ENCODE measurements at places on chromosomes 12 and 14. TPM values are rescaled to one million over a fixed set of nuclear protein-coding genes. Genes with fewer than 3 reads are reported as not detected.

SERPINA10 gene
- total RNA-seq: not detected

GPR84 gene
- not detected for total RNA-seq

PPP4R4 gene
- 0.78 TPM for total RNA-seq

TAPBPL gene
- 2.8 TPM for total RNA-seq

ACOT4 gene
- 0.42 TPM for total RNA-seq

CLEC4D gene
- total RNA-seq: 0.56 TPM

KCNMB4 gene
- total RNA-seq: 22.4 TPM

CAPZA3 gene
- total RNA-seq: not detected

- no peak for DNase-seq
Measured at GRCh38 chr12:117067016-117067415, 32.2 kb downstream of the TESC start.

- no peak for DNase-seq
Measured at GRCh38 chr12:62098132-62098531, 162.1 kb upstream of the USP15 start.

- DNase-seq: no peak
Measured at GRCh38 chr14:65219353-65219752, 117.0 kb upstream of the MAX start.

GRCh38 chr12:45680362-45680761, 49.1 kb upstream of the ARID2 start:
- no peak for DNase-seq

GRCh38 chr14:32134448-32135097, 57.5 kb downstream of the ARHGAP5 start:
- peak; percentile 7 for DNase-seq

- DNase-seq: no peak
Measured at GRCh38 chr14:96723946-96724345, 73.2 kb upstream of the VRK1 start.

DNA sequence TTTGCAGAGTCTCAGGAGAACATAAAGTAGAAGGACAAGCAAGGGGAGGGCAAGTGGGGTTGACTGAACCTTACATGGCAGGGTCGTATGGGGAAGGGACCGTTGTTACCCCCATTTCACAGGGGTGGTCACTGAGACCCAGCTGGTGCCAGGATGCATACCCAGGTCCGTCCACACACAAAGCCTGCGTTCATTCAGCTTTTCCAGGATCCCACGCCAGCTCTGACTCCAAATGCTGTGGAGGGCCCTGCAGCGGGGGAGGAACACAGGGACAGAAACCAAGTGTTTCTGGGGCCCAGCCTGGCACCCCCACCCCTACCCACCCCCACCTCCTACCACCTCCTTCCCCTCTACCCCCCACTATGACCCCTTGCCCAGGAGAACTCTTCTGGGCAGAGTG, 16.5 kb upstream of the CHGA start:
- no peak for DNase-seq

GRCh38 chr14:91205459-91205858, 39.0 kb downstream of the GPR68 start:
- no peak for DNase-seq

GRCh38 chr14:93686268-93686667, 102.0 kb downstream of the PRIMA1 start:
- no peak for DNase-seq

DNA sequence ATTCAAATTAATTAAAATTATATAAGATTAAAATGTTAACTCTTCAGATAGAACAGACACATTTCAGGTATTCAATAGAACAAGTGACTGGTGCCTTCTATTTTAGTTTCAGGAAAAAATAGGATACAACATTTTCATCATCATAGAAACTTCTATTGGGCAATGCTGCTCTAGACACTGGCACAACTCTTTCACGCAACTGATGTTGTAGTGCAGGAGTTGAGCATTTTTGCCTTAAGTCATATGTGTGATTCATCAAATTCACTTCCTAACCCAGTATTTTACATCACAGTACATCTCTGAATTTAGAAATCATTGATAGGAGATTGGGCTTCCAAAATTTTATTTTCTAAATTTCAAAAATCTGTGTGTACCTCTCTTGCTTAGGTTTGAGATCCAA, 215.4 kb upstream of the DIO2 start:
- DNase-seq: no peak

DNA sequence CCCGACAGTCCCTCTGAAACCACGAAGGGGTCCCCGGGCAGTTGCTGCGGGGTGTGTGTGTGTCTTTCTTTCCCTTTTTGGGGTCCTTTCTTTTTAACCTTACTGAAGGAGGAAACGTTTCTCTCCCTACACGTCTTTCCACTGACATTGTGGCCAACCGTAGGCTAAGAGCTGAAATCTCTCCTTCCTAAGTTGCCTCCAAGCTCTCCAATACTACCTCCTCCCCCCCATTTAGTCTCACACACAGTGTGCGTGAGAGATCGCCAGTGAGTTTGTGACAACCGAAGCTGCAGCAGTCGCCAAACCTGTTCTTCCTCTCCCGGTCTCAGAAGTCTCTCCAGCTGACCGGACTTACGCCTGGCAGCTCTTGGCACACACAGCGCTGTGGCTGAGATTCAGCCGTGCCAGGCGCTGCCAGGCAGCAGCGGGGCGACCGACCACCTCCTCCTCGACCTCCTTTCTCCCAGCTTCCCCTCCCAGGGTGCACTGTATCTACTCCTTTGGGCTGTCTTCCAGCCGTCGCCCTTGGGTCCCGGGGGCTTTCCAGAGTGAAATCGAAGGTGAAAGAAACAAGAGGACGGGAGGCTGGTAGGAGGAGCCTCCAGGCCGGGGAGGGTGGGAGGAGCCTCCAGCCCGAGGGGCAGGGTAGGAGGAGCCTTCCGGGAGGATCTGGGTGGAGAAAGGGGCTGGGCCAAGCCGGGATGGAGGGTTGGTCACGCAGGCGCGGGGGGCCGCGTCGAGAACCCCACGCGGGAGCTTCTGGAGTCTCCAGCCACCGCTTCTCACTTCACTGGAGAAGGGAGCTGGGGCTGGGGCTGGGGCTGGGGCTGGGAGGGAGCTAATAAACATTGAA, at the start of gene TMTC2:
TSS of gene TMTC2 (plus strand) at position 739 of the 853 bp plus-strand sequence.
- peak; percentile 94 for DNase-seq

DNA sequence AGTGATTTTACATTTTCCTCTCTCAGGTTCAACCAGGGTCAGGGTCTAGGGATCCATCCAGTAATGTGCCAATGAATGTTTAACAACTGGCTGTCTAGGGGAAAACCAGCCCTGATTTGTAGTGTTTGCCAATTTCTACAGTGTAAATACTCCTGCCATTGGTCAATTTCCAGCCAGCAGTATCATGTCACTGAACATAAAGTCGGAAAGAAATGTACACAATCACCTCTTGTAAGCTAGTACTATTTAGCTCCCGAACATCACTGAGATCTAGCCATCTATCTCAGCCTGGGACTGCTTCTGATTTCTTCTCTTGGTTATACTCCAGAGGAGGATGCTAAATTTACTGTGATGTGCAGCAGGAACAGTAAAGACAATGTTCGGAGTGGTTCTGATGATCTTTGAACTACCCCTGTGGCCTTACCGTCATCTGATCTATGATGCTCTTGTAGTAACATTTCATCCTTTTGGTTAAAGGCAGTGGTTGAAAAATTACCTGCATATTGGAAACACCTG, 36.7 kb upstream of the EGLN3 start:
- DNase-seq: no peak

DNA sequence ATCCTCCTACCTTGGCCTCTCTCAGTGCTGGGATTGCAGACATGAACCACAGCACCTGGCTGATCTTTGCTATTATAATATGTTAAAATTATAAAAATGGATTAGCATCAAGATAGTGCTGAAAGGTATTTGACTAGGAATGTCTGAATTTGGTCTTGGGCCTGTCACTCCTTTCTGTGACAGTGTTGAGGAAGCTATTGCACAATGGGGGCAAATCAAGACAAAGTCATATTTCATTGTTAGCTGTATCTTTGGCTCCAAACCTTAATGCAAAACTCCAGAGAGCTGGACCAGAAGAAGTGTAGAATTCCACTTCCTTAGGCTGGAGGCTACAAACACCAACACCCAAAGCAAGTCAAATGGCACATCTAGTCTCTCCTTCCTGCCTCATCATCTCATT, 42.2 kb downstream of the ZCRB1 start:
- no peak for DNase-seq

DNA sequence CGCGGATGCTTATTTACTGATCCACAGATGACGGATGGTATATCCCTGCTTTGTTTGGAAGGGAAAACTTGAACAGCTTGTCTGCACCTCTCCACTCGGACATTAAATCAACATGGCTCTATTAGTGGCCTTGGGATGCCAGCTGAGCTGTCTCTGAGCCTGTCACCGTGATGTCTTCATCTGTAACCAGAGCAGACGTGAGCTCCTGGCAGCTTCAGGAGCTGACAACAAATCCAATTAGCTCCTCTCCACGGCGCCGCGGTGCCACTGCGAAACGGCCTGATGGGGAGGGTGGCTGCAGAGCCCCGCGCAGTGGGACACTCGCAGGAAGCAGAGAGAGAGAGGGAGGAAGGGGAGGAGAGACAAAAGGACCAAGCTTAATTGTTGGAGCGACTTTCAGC, 112.3 kb downstream of the PAPOLA start:
- no peak for DNase-seq

GRCh38 chr14:44565968-44566367, 58.9 kb upstream of the FSCB start:
- DNase-seq: no peak

DNA sequence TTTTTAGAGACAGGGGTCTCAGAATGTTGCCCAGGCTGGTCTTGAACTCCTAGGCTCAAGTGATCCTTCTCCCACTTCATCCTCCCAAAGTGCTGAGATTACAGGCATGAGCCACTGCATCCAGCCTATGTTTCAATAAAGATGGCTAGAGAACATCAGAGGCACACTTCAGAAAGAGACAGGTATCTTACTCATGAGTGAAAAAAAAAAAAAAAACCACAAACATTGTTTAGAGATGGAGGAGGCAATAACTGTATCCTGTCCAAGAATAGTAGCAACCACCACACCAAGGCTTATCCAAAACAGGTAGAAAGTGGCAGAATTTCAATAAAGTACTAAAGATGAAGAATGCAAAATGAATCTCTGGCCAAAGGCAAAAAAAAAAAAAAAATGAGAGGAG, 30.3 kb downstream of the EEA1 start:
- DNase-seq: peak; percentile 12

DNA sequence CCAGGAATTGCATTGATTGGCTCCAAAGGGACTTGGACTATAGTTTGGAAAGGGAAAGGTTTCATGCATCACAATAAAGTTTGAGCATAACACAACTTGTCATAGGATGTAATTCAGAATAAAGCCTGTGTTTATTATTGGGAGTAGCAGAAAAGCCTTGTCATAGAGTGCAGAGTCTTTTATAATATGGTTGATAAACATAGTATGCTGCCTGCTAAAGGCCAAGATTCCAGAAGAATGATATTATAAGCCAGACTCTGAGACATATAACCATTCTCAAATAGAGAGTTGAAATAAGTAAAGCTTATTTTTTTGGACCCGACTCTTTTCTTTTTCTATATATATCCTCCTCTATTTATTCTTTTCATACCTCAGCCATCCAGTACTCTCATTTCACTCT, 207.3 kb downstream of the LRIG3 start:
- no peak for DNase-seq

GRCh38 chr12:49456131-49456679, 82.6 kb upstream of the KCNH3 start:
- DNase-seq: no peak

- no peak for DNase-seq
Measured at GRCh38 chr14:106378191-106378590, 851.8 kb downstream of the TMEM121 start.

DNA sequence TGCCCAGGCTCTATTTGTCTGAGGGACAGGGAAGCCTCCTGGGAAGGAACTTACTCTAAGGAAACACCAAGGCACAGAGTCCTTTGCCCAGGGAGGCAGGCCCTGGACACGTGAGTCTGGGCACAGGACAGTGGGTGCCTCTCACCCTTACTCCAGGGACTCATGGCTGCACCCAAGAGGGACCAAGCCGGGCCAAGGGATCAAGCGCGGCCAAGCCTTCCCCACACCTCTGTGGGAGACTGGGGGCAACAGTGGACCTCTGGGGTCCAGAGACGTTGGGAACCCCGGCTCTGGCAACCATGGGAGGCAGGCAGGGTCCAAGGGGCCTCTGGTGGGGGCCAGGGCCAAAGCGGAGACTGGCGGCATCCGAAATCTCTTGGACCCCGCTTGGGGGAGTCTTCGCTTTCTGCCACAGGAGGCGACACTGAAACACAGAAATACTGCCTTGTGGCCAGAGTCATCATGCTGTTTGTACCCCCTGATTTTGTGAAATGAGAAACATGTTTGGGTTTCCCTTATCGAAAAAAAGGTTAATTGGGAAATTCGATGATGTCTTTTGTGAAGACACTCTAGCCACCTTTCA, 51.7 kb upstream of the BCL11B start:
- DNase-seq: no peak

DNA sequence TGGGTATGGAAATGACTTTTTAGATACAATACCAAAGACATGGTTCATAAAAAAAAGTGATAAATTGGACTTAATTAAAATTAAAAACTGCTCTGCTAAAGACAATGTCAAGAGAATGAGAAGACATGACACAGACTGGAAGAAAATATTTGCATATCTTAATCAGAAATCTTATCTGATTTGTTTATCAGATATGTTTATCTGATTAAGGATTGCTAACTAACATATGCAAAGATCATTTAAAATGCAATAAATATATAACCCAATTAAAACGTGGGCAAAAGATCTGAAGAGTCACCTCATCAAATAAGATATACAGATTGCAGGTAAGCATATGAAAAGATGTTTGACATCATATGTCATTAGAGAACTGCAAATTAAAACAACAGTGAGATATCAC, 10.0 kb upstream of the MMP19 start:
- DNase-seq: no peak

GRCh38 chr12:123474485-123475245, 16.7 kb downstream of the SNRNP35 start:
- no peak for DNase-seq

- peak; percentile 76 for DNase-seq
Measured at GRCh38 chr12:12560587-12561370, 1.9 kb downstream of the DUSP16 start.

DNA sequence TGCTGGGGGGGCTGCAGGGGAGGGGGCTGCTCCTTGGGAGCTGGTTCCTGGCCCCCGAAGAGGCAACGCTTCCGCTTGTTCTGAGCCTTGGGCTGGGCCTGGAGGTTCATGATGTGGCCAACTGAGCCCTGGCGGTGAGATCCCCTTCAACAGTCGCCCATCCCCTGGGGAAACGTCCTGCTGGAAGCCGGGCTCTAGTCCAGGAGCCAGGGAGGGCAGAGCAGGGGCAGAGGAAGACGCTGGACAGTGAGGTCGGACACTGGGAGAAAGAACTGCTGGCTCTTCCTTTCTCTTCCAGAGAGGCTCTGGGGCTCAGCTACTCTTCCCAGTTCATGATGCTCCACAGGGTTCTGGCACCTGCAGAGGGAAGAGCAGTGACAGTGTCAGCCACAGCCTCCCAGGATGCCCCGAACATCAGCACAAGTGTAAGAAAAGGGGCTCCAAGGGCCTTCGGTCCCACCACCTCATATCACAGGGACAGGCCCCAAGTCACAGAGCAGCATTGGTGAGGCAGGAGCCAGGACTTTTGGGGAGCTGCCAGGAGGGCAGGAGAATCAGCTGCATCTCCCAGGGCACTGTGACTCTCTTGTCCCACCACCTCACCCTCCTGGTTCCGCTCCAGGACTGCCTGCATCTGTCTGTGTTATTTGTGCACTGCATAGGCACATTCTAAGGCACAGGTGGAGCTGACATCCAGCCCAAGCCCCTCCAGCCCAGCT, 25.9 kb upstream of the PNMA1 start:
- DNase-seq: no peak

- DNase-seq: no peak
Measured at GRCh38 chr14:103260629-103261124, 73.4 kb upstream of the EIF5 start.

All from cardiac muscle cell (in vitro differentiated cells and primary cell).